ENCODE measurements at places on chromosomes 1 and 21.

- DNase-seq: no peak
Measured at GRCh38 chr21:34296878-34297277, 66.9 kb upstream of the KCNE2 start.

DNA sequence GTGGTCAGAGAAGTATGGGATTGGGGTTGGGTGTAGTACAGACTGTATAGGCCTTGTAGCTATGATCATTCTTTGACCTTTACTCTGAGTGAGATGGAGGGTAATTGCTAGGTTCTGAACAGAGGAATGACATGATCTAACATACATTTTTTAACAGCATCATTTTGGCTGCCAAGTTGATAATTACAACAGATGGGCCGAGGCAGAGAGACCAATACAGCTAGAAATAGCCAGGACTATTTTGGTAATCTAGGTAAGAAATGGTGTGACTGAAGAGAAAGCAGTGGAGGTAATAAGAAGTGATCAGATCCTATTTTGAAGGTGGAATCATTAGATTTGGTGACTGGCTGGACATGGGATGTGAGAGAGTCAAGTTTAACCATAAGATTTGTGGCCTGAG, 43.5 kb downstream of the RPAP2 start:
- DNase-seq: no peak

DNA sequence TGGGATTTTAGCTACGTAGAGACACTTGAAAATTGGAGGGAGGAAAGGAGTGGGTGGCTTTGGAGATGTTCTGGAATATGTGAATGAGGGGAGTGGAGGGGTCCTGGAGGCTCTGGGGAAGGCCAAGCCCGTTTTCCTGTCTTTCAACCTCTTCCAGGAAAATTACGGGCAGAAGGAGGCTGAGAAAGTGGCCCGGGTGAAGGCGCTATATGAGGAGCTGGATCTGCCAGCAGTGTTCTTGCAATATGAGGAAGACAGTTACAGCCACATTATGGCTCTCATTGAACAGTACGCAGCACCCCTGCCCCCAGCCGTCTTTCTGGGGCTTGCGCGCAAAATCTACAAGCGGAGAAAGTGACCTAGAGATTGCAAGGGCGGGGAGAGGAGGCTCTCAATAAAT, 442 bp upstream of the RUSC1 start:
- DNase-seq: no peak

GRCh38 chr1:231337043-231337471, 595 bp downstream of the EXOC8 start:
- DNase-seq: no peak
